Naive thymus-derived CD4-positive, alpha-beta T cell (primary cell): ENCODE measurements at places on chromosomes 5 and 9.

DNA sequence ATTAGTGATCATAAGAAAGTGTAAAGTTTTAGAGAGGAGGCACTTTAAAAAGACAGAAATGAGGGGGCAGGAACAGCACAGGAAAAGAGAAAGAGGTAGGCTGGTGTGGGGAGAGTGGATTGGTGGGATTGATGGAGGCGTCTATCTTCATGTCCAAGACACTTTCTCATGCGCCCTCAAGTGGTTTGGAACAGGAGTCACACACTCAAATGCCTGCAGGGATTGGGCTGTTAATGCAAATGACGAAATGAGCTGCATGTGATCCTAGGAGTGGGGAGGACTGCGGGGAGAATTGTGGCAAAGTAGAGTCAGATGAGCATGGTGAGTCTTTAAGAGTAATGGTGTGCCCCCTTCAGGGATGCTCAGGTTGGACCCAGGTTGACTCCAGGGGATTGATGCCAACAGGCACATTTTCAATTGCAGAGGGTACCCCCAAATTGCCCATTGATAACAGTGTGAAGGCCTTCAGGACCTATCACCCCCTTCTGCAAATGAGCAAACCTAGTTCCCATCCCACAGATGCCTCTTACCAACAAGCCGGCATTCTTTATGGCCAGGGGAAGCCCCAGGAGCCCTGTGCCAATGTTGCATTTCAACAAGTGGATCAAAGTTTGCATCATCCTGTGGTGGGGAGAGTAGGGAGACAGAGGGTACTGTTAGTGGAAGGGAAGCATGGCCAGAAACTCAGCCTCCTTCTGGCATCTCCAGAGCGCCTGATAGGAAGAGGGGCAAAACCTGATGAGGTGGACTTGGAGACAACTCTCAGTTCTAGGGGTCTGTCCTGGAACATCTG is 5.3 kb downstream of the SLC36A3 start:
- DNase-seq: no peak

- DNase-seq: no peak
Measured at GRCh38 chr5:142186514-142186856, 77.9 kb downstream of the NDFIP1 start.

DNA sequence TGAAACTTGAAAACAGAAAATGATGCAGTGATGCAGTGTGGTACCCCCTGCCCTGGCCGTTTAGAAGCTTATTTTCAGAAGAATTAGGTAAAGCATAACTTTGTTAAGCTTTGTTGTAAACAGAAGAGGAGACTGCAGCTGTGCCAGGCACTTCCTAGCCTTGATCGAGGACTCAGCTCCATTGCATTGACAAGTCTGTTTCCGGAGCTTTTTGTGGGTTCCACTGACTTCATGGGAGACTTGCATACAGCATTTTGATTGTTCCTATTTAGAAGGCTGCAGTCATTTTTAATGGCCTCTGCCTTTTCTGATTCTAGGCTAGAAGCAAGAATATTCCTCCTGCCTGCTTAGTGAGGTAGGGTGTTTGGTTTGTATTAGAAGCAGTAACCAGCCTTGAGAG is 12.3 kb downstream of the MVB12B start:
- DNase-seq: no peak

DNA sequence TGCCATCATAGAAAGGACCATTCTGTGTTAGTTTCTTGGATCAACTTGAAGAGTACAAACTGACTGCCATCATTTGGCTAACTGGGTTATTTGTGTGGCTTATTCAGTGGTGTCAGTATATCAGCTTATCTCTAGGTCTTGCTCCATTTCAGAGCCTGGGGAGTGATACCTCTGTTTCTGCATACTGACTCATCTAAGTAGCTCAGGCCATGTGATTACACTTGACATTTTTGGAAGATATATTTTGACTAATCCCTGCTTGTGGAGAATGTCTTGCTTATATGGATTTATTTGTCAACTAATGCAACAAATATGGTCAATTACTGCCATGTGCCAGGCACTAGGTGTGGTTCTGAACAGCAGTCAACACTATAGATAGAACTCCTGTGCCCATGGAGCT is 311.7 kb downstream of the YTHDC2 start:
- DNase-seq: no peak

- no peak for DNase-seq
Measured at GRCh38 chr5:149435015-149435376, 55.9 kb upstream of the IL17B start.

- DNase-seq: no peak
Measured at GRCh38 chr9:106962122-106962521, 99.2 kb downstream of the ZNF462 start.

DNA sequence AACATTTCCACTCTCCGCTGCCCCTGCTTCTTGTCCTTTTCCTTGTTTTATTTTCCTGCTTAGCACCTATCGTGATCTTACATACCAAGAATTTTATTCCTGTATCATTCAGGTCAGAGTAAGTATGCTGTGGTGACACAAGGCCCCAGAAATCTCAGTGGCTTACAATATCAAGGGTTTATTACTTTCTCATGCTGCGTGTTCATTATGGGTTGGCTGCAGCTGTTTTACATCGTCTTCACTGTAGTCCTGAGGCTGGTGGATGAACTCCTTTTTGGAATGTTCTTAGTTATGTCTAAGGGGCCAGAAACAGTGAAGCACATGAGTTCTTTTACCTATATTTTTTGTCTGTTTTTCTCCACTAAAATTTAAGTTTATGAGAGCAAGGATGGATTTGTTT is 51.2 kb downstream of the FCHO2 start:
- no peak for DNase-seq

GRCh38 chr9:3888497-3888858 is 362.7 kb upstream of the RFX3 start:
- DNase-seq: no peak

DNA sequence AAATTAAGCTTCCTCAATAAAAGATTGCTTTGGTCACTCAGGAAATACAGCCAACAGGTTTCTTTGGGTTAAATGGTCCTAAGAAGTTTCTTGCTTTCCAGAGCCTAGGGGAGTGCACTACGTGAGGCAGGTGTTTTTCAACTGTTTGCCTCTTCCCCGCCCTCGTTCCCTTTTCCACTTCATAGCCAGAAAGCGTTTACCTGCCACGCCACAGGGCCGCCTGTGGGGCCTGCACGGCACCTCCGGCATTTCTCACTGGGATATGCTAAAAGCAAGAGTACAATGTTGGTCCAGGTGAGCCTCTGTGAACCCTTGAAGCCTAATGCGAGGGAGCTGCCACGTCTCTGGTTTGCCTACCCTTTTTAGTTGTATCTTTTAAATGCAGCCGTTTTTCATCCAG is 167.6 kb upstream of the OTULINL start:
- DNase-seq: no peak

DNA sequence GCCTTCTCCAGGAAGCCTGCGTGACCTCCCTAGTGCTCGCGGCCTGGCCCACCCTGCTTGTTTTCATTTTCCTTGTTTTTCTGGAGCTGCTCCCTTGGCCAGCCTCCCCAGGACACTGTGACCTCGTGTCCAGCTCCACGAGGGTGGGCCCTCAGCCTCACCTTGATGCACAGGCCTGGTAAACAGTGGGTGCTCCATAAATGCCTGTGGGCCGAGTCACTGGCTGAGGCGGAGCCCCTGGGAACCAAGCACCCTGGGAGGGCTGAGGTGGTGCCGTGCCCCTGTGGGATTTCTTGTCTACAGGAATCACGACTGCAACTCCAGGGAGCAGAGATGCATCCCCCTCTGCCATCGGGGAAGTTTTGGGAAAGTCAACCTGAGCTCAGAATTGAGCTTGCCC is 17.2 kb downstream of the FAM163B start:
- DNase-seq: no peak

GRCh38 chr9:78127279-78128225 is 95.9 kb upstream of the GNAQ start:
- DNase-seq: no peak

DNA sequence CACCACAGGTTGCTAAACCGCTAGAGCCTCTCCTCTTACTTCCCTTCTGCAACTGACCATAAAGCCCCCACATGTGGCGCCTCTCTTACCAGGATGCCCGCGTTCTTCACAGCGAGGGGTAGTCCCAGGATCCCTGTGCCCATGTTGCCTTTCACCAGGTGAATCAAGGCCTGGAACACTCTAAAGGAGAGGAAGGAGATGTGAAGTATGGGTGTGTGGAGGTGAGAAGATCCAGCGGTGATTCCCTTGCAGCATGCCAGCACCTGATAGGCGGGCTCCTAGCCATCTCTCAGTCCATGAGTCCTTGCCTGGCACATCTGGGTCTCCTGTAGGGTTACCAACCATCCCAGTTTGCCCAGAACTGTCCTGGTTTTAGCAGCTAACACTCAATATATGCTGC is 3.3 kb downstream of the SLC36A2 start:
- no peak for DNase-seq

- no peak for DNase-seq
Measured at GRCh38 chr5:164302533-164303235, 797.3 kb downstream of the MAT2B start.

DNA sequence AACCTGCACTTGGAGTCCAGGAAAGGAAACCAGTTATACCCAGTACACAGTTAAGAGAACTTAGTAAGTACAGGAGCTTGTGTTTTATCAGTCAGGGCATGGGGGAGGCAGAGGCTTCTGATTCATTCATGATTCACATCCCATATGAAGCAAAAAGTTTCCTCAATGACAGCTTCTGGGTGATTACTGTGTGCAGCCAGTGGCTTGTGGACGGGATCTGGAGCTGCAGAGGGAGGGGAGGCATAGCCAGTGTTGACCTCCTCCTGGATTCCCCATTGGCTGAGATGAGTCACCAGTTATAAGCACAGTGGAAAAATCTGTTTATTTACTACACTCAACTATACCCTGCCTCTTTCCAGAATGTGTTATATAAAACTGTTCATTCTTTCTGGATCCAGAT is 17.7 kb downstream of the IL31RA start:
- DNase-seq: peak; percentile 58

- DNase-seq: no peak
Measured at GRCh38 chr9:92974761-92975755, 27.7 kb downstream of the FGD3 start.

DNA sequence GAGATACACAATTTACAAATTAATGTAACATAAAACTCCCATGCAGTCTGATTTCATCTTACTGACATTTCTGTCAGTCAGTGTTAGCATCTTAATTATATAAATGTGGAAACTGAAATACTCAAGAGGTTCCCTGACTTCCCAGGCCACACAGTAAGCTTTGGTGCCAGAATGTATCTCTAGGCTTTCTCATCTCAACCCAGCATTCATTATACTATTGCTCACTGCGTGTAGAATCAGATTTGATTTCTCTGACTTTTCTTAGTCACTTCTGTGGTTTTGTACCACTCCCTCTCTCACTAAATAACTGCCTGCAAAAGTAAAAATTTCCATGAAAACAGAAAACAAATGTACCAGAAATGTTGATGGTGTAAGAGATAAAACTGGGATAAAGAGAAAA is 31.7 kb upstream of the CDKN2B start:
- no peak for DNase-seq

GRCh38 chr5:66144834-66145390 is 812 bp downstream of the SREK1 start:
- no peak for DNase-seq

DNA sequence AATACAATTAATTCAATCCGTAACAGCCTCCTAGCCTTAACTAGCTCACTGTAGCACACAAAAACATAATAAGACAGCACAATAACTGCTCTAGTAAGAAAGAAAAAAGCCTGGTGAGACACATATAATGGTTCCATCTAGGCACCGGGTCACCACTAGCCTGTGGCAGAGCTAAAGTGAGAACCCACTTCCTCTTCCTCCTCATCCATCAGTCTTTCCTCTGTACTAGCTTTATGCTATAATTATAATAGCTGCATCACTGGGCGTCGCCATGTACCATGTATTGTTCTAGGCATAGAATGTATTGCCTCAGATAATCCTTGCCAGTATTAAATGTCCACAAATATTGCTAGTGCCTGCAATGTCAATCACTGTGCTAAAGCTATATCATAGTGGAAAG is 23.1 kb downstream of the ADRB2 start:
- DNase-seq: no peak

GRCh38 chr5:108747774-108748400 is at the start of gene FER:
Gene FER, plus strand, starts transcription at chr5:108747897. Its CDS starts 50,286 bp downstream, at chr5:108798183.
- peak; percentile 79 for DNase-seq

DNA sequence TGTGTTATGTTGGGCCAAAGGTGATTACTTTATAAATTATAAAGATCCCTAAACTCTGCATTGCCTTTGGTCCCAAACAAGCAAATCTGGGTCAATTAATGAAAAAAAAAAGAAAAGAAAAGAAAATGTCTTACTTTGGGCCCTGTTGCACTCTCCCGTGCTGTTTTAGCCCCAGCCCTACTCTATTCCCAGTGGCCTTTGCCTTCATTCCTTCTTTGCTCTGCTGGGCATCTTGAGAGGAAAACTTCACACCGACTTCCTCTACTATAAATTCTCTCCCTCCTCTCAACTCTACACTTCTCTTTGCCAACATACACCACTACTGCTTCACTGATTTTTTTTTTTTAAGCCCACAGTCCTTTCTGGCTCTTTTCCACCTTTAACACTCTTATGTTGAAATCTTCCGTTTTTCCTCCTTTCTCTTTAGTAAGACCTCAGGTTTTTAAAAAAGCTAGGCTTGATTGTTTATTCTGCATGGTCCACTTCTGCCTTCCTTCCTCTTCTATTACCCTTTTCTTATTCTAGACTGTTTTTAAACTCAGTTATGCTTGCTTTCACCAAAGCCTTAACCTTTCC is 4.5 kb upstream of the MSMP start:
- DNase-seq: no peak

DNA sequence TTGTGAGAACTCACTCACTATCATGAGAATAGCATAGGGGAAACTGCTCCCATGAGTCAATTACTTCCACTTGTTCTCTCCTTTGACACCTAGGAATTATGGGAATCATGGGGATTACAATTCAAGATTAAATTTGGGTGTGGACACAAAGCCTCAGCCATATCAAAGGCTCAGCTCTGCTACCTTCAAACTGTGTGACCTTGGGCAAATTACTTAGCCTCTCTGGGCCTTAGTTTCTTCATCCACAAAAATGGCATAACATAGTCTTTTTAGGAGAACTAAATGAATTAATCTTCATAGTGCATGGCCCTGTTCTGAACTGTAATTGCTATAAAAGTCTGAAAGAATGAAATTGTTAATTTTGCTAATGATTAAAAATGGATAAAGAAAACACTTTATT is 18.3 kb upstream of the CARTPT start:
- no peak for DNase-seq

DNA sequence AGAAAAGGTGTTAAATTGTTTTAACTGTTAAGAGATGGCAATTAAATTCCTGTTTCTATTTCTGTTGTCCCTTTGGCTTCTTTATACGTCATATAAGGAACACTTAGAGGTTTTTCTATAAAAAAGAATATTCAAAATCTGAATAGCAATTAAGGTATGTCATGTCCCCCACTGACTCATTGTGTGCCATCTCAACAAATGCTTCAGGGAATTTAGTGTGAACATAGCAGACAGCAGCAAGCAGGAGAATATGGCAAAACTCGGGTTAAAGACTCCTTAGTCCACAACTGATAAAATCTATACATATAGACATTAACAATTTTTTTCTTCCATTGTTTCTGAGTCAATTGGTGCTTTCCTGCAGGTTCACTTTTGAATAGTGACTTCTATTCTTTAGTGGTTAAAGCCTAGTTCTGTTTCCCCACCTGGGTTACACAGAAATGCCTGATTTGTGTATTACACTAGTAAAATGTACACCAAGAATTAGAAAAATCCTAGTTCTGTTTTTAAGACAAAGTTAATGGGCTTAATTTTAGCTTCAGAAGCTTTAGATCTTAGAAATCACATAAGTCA is 17.9 kb upstream of the RPS23 start:
- DNase-seq: no peak
